Effector memory CD8-positive, alpha-beta T cell (primary cell): ENCODE measurements at places on chromosomes 6 and 20.

- no peaks in the 10 kb centered on the region for H3K27me3 ChIP-seq
- no peaks in the 10 kb centered on the region for H3K36me3 ChIP-seq
- no peak overlapping the region for H3K4me3 ChIP-seq
- no peak for DNase-seq
Observed at GRCh38 chr6:126337323-126337722, 2.6 kb upstream of the CENPW start.

DNA sequence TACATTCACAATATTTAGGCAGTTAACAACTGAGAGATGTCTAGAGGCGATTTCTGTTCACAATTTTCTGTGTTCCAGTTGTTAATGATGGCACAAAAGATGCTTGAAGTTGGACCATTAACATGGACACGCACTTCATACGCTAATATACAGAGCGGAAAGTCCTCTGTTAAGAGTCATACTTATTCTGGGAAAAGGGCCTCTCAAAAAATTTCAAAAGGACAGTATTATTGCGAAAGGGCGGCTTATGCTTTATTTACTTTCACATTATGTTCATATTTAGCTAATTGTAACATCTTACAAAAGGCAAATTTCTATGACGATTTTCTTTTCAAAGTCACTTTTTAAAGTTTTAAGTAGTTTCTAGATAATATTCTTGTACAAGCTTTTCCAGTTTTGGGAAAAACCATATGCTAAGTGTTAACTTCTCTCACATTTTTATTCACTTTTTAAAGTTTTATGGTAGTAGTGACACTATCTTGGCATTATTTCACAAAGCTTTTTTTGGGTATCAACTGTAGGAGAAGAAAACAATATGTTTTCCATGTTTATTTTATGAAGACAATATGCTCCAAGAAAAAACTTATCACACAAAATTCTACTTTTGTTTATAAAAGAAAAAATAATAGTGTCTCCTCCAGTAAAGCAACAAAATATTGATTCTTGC is 62.3 kb downstream of the MAP7 start:
- no peak overlapping the region for H3K27ac ChIP-seq
- H3K36me3 ChIP-seq, result no peaks in the 10 kb centered on the region
- H3K27me3 ChIP-seq, result peaks cover 12% of the 10 kb centered on the region
- no peaks in the 10 kb centered on the region for H3K4me1 ChIP-seq

DNA sequence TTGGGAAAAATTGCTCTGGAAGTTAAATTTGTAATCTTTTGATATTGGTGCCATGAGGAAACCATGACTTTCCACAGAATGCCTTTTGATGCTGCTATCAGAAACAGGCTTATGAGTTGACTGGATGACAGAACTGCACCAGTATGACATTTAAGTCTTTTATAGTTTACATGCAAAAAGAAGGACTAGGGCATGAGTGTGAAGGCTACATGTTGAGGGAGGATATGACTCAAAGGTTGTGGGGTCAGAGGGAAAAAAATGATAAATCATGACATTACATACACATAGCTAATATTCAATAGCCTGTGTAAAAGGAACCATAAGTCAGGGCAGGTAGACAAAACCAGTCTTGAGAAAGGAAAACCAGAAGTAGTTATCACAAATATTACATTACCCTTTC is 182.2 kb downstream of the COL12A1 start:
- H3K4me1 ChIP-seq, result no peaks in the 10 kb centered on the region
- no peaks in the 10 kb centered on the region for H3K36me3 ChIP-seq
- H3K4me3 ChIP-seq, result no peak overlapping the region
- no peak overlapping the region for H3K27ac ChIP-seq
- DNase-seq, result no peak

- no peak overlapping the region for H3K27ac ChIP-seq
- H3K4me3 ChIP-seq, result no peak overlapping the region
- peaks cover 2% of the 10 kb centered on the region for H3K4me1 ChIP-seq
- DNase-seq, result no peak
Observed at GRCh38 chr6:125451750-125452149, 150.0 kb upstream of the HDDC2 start.

GRCh38 chr20:20731945-20732296 is 19.5 kb upstream of the RALGAPA2 start:
- peaks cover 8% of the 10 kb centered on the region for H3K27me3 ChIP-seq
- H3K27ac ChIP-seq, result no peak overlapping the region
- no peaks in the 10 kb centered on the region for H3K36me3 ChIP-seq
- H3K4me3 ChIP-seq, result no peak overlapping the region
- DNase-seq, result no peak
- H3K4me1 ChIP-seq, result peaks cover 3% of the 10 kb centered on the region

GRCh38 chr6:7541175-7542064 is at the start of gene DSP:
Gene DSP, plus strand, starts transcription at chr6:7541671. Its CDS starts 245 bp downstream, at chr6:7541916.
- no peak for DNase-seq
- H3K27me3 ChIP-seq, result peaks cover 87% of the 10 kb centered on the region
- H3K4me1 ChIP-seq, result peaks cover 3% of the 10 kb centered on the region
- peak within 1 kb of the TSS; percentile 69 for H3K4me3 ChIP-seq
- H3K27ac ChIP-seq, result no peak within 1 kb of the TSS
- H3K36me3 ChIP-seq, result peaks cover 3% of the 10 kb centered on the region

DNA sequence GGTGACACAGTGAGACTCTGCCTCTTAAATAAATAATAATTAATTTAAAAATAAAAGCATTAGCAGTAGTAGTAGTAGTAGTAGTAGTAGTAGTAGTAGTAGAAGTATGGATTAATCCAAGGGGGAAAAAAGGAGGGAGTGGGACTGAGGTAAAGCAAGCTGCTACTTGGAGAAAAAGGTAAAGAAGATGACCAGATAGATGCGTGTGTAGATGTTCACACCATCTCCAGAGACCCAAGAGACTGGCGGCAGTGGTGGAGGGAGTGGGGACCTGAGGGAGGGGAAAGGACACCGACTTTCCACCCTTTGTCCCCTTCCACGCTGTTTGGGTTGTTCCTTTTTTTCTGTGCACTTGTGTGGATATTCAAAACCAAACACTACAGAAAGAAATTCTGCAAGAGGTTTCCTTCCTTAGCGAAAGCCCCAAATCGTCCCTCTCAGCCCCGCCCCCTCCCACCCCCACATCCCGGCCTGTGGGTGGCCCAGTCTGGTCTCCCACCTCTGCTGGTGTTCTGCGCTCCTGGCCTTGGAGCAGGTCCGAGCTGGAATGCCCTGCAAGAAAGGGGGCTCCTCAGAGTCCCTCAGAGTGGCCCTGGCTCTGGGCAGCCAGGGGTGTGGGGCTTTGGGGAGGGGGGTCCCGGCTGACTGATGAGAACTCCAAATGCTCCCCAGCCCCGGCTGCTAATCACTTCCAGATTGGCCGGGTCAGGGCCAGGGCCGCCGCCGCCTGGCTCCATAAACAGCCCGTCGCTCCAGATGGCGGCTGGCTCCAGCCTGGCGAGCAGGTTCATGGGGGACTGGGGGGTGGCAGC is 60.2 kb downstream of the UBE2V1 start:
- H3K4me3 ChIP-seq, result no peak overlapping the region
- no peak overlapping the region for H3K27ac ChIP-seq
- peaks cover 4% of the 10 kb centered on the region for H3K36me3 ChIP-seq
- peaks cover 24% of the 10 kb centered on the region for H3K27me3 ChIP-seq
- H3K4me1 ChIP-seq, result peaks cover 11% of the 10 kb centered on the region

GRCh38 chr20:41978246-41978790 is 360.1 kb upstream of the CHD6 start:
- no peak overlapping the region for H3K27ac ChIP-seq
- H3K4me3 ChIP-seq, result no peak overlapping the region
- H3K4me1 ChIP-seq, result no peaks in the 10 kb centered on the region
- no peak for DNase-seq
- H3K36me3 ChIP-seq, result no peaks in the 10 kb centered on the region

GRCh38 chr6:158516098-158516497 is 43.8 kb upstream of the TMEM181 start:
- DNase-seq, result no peak
- no peaks in the 10 kb centered on the region for H3K27me3 ChIP-seq
- H3K27ac ChIP-seq, result no peak overlapping the region
- peaks cover 24% of the 10 kb centered on the region for H3K4me1 ChIP-seq

DNA sequence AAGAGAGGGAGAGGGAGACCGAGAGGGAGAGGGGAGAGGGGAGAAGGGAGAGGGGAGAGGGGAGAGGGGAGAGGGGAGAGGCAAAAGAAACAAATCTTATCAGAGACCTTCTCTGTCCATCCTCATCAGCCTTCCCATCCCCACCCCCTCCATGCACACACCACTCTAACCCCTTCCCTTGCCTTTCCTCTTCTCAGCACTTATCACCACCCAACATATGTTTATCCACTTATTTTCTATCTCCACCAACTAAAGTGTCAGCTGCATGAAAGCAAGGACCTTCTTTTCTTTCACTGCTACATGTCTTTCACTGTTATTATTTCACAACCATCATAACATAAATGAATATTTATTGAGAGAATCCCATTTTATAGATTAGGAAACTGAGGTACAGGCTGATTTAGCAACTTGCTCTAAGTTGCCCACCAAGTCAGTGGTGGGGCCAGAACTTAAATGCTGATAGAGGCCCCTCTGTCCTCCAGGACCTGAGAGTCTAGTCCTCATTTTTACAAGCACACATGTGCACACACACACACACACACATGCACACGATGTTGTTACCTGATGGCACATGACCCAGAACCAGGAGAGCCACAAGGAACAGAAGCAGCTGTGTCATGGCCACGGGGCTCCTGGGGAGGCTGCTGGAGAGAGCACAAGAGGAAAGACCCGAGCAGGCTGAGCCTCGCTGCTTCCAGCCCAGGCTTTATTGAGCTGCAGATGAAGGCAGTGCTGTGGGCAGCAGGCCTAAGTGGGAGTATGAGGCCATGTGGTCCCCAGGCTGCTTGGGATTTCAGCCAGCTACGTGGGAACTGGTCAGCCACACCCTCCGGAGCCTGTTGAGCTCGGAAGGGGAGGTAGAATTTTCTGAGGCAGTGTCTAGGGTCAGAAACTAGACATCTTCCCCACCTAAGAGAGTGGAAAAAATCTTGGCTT is 2.3 kb downstream of the DEFB124 start:
- H3K4me1 ChIP-seq, result peaks cover 3% of the 10 kb centered on the region
- no peaks in the 10 kb centered on the region for H3K36me3 ChIP-seq
- no peak overlapping the region for H3K4me3 ChIP-seq
- no peak overlapping the region for H3K27ac ChIP-seq
- peaks cover 58% of the 10 kb centered on the region for H3K27me3 ChIP-seq
